ENCODE measurements at places on chromosomes 7 and 10. TPM values are rescaled to one million over a fixed set of nuclear protein-coding genes. Genes with fewer than 3 reads are reported as not detected.

Gene LSM5
- total RNA-seq: 110 TPM

Gene MSMB
- total RNA-seq: not detected

Gene IFIT3
- 0.17 TPM for total RNA-seq

Gene C10orf53
- total RNA-seq: not detected

Gene RBM28
- total RNA-seq: 70.0 TPM

Gene PPP1R9A
- total RNA-seq: not detected

Gene GPR85
- not detected for total RNA-seq

Gene H2BK1
- not detected for total RNA-seq

Gene NPY4R2
- not detected for total RNA-seq

Gene EPHB6
- total RNA-seq: 0.33 TPM

DNA sequence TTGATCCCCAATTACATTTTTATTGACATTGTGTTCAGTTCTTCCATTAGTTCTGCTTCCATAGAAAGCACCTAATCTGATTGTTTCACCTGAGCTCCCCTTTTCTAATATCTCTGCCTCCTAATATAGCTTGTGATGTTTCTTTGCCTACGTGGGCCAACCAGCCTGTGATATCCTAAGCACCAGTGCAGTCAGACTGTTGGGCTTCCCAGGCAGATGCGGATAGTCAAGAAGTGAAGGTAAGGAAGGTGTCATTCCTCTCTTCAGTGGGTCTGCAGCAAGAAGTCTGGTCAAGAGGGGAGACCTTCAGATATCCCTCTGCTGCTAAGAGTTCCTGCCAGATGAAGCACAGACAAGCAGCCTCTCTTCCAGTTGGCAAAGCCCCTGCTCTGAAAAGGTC, 16.2 kb upstream of the DGKI start:
- DNase-seq: no peak

GRCh38 chr7:68535266-68535665, 1063.0 kb upstream of the AUTS2 start:
- DNase-seq: no peak

GRCh38 chr7:135980665-135981180, 3.6 kb upstream of the MTPN start:
- peak; percentile 82 for DNase-seq

- no peak for DNase-seq
These were observed 69.0 kb upstream of the LRRC17 start for GRCh38 chr7:102843850-102844249.

GRCh38 chr10:115093286-115093775, at the start of gene ATRNL1:
Gene ATRNL1, plus strand, starts transcription at chr10:115093365. Its CDS starts 386 bp downstream, at chr10:115093751.
- DNase-seq: no peak

DNA sequence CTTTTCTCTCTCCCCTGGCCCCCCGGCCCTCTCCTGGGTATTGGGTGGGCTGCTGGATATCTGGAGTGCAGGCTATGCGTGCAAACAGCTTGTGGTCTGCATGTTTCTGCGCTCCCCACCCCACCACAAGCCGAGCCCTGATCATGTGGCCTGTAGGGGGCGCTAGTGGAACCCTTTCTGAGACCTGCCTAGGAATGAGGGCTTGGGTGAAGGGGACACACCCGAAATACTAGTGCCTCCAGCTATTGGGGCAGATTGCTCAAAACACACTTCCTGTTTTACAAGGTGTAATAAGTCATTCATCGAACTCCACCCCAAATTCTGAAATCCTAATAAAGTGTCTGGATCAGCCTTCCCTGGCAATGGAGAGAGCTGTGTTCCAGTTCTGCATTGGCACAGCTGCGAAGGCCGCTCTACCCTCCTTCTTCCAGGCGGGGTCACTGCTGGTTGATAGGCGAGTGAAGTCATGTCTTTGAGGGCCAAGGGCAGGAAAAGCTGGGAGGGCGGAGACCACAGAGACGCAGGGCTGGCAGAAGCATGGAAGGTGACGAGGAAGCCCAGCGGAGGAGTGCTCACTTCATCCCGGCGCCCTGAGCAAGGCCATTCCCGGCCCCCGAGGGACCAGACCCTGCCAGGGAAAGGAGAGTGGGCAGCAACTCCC, 19.8 kb upstream of the PRRT4 start:
- DNase-seq: peak; percentile 41

GRCh38 chr7:101829821-101830220, 12.4 kb downstream of the CUX1 start:
- no peak for DNase-seq

DNA sequence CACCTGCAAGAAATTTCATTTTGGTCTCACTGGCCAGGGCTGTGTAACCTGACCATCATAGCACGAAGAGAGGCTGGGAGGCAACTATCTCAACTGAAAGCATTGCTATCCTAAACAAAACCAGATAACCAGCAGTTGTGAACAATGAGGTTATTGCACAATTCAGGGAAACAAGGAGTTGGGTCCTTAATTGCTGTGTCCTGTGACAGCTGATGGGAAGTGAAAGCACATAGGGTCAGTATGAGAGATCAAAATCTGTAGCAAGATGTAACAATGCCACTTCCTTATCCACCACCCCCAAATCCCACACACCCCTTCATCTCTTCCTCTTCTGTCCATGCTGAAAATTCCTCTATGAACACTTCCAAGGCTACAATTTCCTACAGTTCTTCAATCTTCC, 80.2 kb downstream of the HTR7 start:
- DNase-seq: no peak

DNA sequence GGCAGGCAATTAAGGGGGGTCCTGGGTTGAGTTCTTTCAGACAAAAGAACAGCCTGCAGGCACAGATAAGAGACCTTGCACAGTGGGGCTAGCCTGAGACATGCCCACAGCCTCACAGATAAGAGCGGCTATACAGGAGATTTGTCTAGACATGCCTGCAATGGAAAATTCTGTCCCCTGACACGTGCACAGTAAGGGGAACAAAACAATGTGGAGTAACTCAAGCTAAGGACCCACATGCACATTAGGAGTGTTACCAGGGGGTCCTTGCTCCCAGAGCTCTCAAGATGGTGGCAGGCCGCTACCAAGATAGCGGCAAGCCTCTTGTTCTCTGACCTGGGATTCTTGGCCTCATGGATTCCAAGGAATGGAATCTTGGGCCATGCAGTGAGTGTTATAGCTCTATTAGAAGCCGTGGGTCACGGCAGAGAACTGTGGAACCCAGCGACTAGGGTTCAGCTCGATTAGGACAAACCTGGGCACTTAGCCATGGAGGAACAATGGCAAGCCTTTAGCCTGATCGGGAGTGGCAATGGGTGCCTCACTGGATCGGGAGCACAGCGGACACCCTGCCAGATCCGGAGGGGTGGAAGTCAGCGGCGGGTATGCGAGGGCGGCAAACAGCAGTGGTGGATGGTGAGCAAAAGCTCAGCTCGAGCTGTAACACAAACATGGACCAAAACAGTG, 196.9 kb downstream of the CCSER2 start:
- no peak for DNase-seq

GRCh38 chr7:51311166-51311565, 5.4 kb downstream of the COBL start:
- no peak for DNase-seq

- no peak for DNase-seq
These were observed 151.6 kb upstream of the STEAP4 start for GRCh38 chr7:88458279-88458678.

DNA sequence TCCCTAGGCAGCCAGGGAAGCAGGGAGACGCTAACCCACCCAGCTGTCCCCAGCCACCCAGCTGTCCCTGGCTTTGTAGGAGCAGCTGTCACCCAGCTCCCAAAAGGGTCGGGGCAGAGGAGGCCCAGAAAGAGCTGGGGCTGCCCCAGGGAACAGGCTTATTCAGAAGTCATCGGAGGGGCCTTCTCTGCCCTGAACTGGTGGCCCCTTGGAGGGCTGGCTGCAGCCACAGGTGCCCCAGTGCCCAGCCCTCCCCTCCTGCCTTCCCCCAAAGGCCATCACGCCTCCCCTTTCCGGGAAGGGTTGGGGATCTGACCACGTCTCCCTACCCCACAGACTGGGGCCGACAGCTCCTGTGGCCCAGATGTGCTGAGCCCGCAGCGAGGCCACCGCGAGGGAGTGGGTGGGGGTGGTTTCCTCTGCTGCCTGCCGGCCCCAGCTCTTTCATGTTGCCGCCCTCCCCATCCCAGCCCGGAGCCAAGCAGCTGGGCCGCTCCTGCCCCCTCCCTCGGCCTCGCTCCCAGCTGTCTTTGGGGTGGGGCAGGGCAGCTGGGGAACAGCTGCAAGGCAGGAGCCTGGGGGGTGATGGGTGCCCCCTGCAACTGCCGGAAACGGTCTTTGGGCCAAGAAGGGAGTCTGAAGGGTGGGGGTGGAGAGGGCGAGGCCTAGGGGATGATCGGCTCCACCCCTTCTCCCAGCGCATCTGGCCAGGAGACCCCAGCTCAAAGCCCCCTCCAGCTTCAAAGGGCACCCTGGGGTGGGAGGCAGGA, 16.8 kb downstream of the TRIM8 start:
- DNase-seq: peak; percentile 94

GRCh38 chr7:79893991-79894390, 240.6 kb upstream of the GNAI1 start:
- DNase-seq: no peak

GRCh38 chr7:6558837-6559236, 7.6 kb upstream of the GRID2IP start:
- DNase-seq: peak; percentile 30

GRCh38 chr7:71518880-71519279, 386.9 kb downstream of the GALNT17 start:
- DNase-seq: no peak

GRCh38 chr10:128174581-128175559, 48.6 kb upstream of the MKI67 start:
- DNase-seq: no peak

DNA sequence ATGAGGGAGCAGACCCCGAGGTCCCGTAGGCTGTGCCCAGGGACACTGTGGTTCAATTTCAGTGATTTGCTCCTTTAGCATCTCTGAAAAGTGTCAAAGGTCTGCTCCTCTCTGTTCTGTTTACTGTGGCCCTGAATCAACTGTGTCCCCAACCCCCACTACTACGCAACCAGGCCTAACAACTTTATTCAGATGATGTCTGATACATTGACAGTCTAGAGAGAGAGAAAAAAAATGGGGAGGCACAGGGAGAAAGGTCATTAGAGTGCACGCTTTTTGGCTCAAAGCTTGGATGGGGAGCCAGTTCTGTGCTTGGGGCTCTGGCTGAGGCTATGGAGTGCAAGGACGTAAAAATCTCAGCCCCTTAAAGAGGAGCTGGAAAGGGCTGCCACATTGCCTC, 77.9 kb downstream of the FAM107B start:
- DNase-seq: no peak

GRCh38 chr10:31830887-31831286, 97.7 kb downstream of the ARHGAP12 start:
- no peak for DNase-seq

GRCh38 chr10:110413049-110413783, 84.5 kb upstream of the DUSP5 start:
- DNase-seq: peak; percentile 31

DNA sequence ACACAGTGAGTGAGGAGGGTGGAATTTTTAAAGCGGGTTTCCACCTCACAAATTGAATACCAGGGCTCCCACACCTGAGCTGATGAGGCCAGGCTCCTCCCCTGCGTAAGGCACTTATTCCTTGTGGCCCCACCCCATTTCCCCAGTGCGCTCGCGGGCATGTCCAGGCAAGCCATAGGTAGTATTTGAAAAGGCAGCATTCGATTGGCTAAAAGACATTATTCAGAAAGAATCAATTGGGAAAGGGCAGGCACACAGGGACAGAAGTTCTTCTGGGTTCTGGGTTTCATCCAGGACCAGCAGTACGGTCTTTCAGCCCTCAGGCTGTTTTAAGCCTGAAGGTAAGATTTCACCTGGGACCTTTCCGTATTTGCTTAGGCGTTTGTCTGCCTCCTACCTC, 222.3 kb downstream of the BBS9 start:
- no peak for DNase-seq
